ENCODE measurements at places on chromosomes 6 and 20. TPM values are rescaled to one million over a fixed set of nuclear protein-coding genes. Genes with fewer than 3 reads are reported as not detected.
A peak's percentile ranks its signal among the peaks of the same experiment; 100 is the strongest.

The PNPLA1 gene
- not detected for total RNA-seq

DNA sequence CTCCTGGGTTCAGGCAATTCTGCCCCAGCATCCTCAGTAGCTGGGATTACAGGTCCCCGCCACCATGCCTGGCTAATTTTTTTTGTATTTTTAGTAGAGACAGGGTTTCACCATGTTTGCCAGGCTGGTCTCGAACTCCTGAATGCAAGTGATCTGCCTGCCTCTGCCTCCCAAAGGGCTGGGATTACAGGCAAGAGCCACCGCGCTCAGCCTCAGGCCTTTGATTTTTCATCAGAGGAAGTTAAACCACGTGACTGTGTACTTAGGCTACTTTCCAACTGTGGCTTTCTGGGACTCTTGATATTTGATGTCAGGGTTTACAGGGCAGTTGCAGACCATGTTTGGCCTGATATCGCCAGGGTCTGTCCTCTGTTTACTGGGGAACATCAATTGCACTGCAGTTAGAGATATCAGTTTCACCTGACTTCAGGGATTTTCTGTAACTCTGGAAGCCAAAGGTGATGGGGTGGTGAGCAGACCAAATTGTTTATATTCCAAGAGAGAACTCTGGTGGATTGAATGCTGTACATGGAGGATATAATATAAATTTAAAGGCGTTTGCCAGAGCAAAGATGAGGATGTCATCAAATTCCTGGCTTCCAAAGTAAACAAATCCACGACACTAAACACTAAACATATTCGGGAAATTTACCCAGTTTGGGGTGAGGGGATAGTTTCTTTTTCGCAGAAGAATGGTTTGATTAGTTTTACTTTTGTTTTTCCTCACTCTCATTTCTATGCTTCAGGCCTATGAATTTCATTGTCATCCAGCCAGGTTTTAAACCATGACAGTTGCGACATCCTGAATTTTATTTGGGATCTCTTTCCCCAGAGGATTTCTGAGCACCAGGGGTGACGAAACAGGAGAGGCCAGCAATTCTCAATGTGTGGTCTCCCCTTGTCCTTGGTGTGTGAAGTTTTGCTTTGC is 4.2 kb downstream of the PSMF1 start:
- DNase-seq: peak; percentile 56

GRCh38 chr6:36290668-36291620 is 21.1 kb downstream of the PNPLA1 start:
- no peak for DNase-seq

- no peak for DNase-seq
Measured at GRCh38 chr6:36797653-36798052, 41.6 kb downstream of the CPNE5 start.

- DNase-seq: no peak
Measured at GRCh38 chr6:139779988-139780774, 405.7 kb upstream of the CITED2 start.

GRCh38 chr6:18579166-18579565 is 192.0 kb downstream of the RNF144B start:
- no peak for DNase-seq
